Kidney capillary endothelial cell (primary cell): ENCODE measurements at places on chromosomes 7 and 10.

GRCh38 chr10:91006752-91007346 lies 86.0 kb upstream of the ANKRD1 start:
- DNase-seq = peak; percentile 4

GRCh38 chr10:9010093-9010492 lies 955.6 kb downstream of the GATA3 start:
- DNase-seq = no peak

- no peak for DNase-seq
Measured at GRCh38 chr7:44196450-44196872, 4.3 kb upstream of the YKT6 start.

GRCh38 chr7:142130267-142130666 lies 18.7 kb downstream of the MGAM2 start:
- no peak for DNase-seq

- DNase-seq = no peak
Measured at GRCh38 chr7:64433590-64433989, 119.8 kb downstream of the ZNF736 start.

DNA sequence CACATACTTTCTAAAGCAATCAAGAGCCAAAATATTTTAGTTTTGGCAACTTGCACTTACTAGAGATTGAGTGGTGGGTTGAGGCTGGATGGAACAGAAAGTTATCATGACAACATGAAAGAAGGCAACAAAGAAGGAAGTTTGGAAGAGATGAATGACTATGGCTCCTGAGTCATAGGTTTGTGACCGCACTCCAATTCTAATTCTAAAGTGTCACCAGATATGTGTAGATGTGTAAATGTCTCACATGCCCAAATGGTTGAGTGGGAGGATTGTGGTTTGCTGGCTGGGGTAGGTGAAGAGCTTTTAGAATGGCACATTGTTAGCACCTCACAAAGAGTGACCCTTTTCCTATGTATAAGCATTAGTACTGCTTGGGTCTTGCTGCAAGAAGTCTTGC lies 20.2 kb downstream of the TAS2R16 start:
- DNase-seq = no peak

- DNase-seq = no peak
Measured at GRCh38 chr10:24505759-24506158, 217.9 kb downstream of the ARHGAP21 start.

DNA sequence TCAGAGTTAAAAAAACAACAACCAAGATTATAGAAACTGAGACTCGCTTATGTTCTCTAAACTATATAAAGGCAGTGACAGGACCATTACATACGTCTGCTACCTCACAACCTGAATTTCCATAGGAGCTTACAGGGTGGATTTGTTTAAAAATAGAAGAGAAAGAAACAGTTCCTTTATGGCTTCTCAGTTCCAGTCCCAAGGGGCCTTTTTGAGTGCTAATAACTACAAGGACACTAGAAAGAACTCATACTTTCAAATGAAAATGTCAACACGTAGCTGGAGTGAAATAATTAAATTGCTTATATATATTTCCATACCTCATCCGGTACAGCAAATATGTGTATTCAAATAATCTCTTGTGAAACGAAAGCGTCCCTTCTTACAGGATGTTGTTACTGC lies 19.7 kb downstream of the TSPAN12 start:
- DNase-seq = no peak

DNA sequence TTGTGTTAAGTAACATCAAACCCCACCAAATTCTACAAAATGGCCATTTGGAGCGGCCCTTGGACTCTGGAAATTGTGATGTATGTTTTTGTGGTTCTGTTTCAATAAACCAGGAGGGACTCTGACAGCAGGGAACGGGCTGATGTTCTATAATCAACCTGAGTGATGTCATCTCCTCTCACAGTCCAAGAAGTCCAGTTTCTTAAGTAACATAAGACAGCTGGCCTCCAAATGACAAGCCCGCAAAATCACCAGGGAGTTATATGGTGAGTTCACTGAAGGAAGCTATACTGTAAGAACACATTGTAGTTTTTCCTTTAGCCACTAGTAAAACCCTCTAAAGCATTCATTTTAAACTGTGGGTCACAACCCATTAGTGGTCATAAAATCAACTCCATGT lies 34.0 kb downstream of the GOT1 start:
- DNase-seq = no peak

GRCh38 chr10:31602541-31603234 lies 283.7 kb downstream of the ZEB1 start:
- DNase-seq = peak; percentile 23

DNA sequence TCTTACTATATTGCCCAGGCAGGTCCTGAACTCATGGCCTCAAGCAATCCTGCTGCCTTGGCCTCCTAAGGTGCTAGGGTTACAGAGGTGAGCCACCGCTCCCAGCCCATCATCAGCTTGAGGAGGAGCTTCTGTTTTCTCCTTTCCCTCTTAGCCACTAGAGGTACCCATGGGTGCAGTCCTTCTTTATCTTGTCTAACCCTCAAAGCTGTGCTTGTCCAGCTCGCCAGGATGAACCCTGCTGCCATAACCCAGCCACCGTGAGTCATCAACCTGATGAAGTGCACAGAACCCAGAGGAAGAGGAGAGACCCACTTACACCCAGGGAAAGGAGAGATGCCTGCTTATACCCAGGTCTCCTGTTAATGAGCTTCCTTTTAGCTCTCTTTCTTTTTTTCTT lies 133.4 kb downstream of the CUL2 start:
- no peak for DNase-seq

GRCh38 chr10:50614444-50615137 lies 9.2 kb downstream of the SGMS1 start:
- DNase-seq = no peak

GRCh38 chr7:72037516-72037915 lies 374.6 kb downstream of the CALN1 start:
- DNase-seq = no peak

DNA sequence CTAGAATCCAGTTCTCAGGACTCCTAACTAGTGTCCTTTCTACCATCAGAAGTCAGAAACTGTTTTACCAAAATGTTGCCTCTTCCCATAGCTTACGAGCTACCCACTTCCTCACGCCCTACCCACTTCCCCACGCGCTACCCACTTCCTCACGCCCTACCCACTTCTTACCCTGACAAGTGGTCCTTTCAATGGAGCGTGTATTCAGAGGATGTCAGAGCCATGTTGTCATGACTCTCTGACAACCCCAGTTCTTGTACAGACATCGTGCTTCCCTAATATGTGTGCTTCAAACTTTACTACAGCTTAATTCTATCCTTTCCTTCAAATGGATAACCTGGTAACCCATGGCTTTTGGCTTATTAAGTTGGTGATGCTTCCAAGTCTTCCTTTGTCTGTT lies 84.8 kb upstream of the PHF14 start:
- DNase-seq = no peak

DNA sequence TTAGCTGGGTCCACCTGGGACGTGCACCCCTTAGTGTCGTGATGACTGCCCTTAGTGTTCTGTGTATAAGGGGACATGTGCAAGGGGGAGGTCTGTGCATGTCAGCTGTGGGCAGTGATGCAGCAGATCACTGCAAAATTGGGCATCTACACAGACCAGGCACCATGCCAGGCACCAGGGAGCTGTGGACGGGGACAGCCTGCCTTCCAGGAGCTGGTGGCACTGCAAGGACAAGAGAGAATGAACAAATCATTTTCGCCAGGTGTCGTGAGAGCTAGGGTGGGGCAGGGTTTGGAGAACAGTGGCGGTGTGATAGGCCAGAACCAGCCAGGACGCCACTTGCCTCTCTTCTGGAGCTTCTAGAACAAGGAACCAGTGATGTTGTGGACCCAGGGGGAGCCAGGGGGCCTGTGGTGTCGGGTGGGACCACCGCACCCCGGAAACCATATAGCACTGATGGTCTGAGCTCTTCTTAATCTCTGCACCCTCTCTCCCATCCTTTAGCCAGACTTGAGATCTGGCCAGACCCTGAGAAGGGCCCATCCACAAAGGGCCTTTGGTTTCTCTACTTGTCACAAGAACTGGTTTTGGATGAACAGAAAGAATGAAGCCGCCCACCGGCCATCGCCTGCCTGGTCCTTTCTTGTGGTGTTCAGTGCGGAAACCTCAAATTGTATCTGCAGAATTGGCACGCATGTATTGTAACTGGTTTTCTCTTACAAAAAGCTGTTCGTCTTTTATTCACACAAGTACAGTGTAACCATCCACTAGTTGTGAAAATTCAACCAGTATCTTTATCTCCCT lies 30.7 kb downstream of the PRF1 start:
- no peak for DNase-seq

GRCh38 chr10:59078978-59079377 lies 97.5 kb upstream of the PHYHIPL start:
- no peak for DNase-seq

DNA sequence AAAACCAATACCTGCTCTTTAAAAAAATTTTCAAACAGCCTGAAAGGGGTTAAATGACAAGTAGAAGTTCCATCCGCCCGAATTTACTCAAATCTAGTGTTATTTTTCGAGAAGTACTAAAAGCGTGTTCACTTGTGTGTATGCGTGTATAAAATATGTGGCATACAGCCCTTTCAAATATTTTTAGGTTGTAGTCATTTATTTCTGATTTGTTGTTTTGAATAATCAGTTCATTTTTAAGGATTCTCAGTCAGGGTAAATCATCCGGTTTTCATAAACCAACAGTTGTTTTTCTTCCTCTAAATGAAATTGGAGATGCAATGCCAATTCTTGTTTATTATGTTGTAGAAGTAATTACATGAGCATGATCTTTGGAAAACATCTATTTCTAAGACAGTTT lies 6.9 kb upstream of the SUN1 start:
- DNase-seq = no peak

GRCh38 chr7:158546214-158546613 lies 41.4 kb downstream of the PTPRN2 start:
- DNase-seq = no peak

DNA sequence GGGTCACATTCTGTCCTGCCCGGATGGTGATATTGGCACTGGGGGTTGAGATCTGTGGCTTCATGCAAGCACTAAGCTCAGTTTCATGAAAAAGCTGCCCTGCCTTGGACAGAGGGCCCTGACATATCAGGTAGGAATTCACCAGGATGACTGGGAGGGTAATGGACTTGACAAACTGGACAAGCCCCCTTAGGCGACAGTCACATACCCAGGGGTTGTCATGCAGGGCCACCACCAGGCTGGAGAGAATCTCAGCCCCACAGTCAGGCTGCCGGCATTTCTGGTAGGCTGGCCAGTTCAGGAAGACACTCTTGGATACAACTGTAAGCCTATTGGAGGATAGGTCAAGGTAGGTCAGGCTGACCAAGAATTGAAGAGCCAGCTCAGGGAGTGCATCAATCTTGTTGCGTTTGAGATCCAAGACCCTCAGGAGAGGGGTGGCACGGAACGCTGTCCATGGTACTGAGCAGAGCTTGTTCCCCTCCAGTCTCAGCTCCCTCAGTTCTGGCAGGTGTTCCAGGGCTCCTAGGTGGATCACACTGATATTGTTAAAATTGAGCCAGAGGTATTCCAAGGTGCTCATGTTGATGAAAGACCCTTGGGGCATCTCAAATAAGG lies 824 bp downstream of the LRIT2 start:
- no peak for DNase-seq

DNA sequence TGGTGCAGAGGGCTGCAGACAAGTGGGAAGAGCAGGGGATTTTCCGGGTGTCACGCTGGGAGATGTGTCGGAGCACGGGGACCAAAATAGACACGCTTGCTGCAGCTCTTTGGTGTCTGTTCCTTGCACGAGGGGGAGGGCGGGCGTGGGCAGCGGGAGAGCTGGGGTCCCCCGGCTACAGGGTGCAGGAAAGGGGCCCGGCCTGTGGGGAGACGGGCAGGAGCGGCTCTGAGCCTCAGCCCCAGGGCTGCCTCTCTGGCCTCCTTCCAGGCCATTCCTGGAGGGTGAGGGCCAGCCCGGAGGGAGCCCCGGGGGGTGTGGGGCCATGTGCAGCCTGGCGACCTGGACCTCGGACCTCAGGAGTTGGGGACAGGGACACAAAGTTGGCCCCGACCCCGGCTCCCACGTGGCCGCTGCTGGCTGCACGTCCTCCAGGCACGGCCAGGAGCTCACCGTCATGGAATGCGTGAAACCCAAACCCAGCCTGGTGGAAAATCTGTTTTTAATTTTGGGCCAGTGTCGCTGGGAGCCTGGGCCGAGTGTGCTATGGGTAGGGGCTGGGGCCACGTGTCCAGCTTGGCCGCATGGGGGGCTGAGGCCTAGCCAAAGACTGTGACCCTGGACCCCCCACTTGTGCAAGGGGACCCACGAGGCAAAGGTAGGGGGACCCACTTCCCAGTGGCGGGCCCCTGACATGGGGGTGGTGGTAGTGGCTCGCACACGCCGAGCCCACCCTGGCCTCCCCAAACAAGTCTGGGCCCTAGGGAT lies 6.6 kb downstream of the TTYH3 start:
- DNase-seq = no peak

- no peak for DNase-seq
Measured at GRCh38 chr10:24277277-24277676, 68.3 kb downstream of the KIAA1217 start.

DNA sequence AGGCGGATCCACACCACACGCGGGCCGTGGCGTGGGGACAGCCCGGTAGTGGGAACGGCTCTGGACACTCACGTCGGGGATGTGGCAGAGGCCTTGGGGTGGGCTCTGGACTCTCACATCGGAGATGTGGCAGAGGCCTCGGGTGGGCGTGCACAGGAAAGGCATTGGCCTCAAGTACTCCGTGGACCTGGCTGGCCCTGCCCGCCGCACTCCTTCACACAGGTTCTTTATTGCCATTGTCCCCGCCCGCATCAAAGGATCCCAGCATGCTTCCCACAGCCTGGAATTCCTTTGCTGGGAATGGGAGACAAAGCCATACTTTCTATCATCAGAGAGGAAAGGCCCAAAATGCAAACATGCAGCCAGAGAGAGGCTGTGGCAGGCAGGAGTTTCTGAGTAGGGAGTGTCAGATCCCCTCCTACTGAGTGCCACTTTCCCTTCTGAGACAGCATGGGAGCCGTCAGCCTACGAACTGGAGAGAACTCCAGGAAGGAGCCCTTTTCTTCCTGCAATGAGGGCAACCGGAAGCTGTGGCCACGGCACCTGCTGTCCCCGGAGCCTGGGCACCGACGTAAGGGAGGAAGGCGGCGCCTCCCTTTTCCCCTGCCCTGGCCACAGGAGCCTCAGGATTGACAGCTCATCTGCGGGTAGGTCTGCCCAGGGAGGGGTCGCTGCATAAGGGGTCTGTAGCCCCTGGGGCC lies 51.5 kb downstream of the RBM17 start:
- DNase-seq = no peak

DNA sequence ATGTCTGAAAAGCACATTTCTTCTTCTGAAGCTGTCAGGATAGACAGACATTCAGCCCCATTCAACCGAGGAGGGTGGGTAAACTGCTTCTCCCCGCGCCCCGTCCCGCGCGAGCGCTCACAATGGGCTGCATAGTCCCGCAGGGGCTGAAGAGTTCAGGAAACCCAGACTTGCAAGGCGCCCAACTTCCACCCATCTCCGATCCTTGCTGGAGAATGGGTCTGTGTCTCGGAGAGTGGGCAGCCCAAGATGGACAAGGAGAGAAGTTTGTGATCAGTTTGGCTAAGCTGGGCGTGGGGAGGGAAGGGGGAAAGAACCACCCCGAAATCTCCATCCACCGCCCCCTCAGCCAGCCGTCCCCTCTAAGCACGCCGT lies 686 bp downstream of the AASS start:
- no peak for DNase-seq
